ENCODE measurements at places on chromosomes 11 and 22.

GRCh38 chr11:116062129-116062489 is 557.9 kb upstream of the CADM1 start:
- DNase-seq = no peak

DNA sequence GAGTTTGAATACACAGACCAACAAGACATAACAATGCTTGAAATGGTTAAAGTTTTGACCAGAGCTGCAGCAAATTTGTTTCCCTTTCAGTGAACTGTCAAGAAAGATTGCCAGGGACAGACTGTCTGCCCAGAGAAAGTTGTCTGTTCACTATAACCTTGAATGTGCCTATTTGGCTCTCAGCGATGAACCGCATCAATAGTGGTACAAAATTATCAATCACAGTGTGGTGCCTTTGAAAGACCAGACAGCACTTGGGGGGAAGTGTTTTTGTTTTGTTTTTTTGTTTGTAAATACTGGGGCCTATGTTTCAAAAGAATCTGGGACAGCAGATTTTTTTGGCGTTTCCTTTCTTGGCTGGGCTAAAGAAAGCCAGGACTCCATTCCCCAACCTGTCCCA is 123.1 kb downstream of the CD44 start:
- no peak for DNase-seq

GRCh38 chr11:129312730-129313503 is 62.7 kb upstream of the BARX2 start:
- no peak for DNase-seq

- no peak for DNase-seq
These were observed 34.9 kb downstream of the PRDM11 start for GRCh38 chr11:45181193-45181888.

DNA sequence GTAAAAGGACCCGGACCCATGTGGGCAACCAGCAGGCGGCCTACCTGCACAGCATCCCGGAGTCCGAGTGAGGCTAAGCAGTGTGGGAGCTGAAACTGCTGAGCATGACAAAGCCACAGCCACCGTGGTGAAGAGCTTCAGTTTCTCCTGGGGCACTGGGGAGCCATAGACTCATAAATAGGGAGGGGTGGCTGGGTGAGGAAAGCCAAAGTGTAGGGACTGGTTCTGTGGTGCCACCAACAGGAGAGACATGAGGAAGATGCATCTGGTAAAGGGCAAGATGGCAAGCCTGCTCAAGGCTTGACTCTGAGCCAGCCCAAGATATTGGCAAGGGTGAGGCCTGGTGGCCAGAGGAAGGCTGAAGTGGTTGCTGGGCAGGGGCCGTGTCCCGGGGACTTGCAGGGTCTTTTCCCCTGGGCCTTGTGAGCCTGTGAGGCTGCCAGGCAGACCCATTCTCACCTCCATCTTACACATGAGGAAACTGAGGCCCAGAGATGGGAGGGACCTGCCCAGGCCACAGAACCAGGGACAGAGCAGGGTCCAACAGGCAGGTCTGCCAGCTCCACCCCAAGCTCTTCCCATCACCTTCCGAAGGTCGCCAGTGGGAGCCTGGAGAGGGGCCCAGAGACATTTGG is 30.4 kb downstream of the CYTH4 start:
- peak; percentile 34 for DNase-seq

DNA sequence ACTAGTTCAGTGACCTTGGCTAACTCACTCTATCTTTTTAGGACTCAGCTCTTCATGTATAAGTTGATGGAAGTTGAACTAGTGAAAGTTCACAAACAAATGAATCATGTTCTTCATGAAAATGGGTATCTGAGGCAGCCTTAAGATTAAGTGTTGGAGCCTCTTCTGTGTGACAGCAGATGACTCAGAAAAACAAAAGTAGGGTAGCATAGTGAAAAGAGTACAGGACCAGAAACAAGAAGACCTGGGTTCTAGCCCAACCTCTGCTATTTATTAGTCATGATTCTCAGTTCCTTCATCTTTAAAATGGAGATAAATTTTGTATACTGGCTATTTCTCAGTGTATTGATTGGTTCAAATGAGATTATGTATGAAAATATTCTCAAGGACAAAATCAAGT is 60.2 kb downstream of the USP35 start:
- DNase-seq = peak; percentile 18

DNA sequence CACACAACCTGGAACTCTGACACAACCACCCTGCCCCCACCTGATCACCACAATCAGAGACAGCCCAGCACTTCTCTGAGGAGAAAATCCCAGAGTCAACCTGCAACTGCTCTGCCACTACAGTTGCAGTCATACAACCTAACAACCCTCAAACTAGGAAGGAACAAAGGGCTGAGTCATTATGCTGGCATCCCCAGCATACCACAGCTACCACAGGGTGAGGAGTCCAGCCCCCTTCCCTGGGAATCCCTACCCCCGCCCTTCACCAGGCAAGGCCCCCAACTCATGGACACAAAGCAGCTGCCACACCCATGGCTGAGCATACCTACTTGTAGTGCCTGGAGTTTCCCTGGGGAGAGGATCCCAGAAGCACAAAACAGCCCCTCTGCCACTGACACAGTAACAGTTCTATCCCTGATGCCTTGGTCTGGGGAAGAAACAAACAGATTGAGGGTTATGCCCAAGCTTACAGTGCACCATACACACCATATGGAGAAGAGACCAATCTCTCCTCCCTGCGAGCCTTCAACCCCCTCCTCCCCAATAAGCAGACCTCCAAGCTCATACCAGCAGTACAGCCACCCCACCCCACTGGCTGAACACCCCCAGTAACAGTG is 68.5 kb upstream of the C11orf58 start:
- DNase-seq = no peak

DNA sequence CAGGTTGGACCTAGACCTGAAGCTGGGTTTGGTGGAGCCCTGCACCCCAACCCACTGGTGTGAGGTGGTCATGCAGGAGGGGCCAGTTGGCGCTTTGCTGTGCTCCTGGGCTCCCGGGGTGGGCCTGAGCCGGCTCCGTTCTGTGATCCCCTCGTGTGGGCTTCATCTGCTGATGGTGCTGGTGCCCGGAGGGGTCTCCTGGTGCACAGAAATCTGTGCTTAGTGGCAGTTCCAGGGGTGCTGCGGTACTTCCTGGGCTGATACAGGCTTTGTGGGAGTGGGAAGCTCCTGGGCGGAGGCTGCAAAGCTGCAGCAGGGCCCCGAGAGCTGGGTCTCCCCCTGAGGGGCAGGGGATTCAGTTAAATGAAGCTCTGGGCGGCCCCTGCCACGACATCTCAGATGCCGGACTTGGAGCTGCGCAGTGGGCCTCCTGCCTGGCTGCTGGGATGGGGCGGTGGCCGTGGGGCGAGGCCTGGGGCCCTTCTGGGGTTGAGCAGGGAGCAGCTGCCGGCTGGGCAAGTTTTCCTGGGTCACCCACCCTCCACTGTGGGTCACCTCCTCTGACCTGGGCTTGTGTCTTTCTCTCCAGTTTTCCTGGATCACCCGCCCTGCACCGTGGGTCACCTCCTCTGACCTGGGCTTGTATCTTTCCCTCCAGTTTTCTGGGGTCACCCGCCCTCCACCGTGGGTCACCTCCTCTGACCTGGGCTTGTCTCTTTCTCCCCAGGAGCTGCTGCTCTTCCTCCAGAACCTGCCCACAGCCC is 410.5 kb downstream of the TBC1D22A start:
- no peak for DNase-seq

GRCh38 chr11:82873919-82874333 is 26.3 kb downstream of the PRCP start:
- peak; percentile 11 for DNase-seq

GRCh38 chr11:117671370-117671769 is 125.6 kb downstream of the DSCAML1 start:
- no peak for DNase-seq

DNA sequence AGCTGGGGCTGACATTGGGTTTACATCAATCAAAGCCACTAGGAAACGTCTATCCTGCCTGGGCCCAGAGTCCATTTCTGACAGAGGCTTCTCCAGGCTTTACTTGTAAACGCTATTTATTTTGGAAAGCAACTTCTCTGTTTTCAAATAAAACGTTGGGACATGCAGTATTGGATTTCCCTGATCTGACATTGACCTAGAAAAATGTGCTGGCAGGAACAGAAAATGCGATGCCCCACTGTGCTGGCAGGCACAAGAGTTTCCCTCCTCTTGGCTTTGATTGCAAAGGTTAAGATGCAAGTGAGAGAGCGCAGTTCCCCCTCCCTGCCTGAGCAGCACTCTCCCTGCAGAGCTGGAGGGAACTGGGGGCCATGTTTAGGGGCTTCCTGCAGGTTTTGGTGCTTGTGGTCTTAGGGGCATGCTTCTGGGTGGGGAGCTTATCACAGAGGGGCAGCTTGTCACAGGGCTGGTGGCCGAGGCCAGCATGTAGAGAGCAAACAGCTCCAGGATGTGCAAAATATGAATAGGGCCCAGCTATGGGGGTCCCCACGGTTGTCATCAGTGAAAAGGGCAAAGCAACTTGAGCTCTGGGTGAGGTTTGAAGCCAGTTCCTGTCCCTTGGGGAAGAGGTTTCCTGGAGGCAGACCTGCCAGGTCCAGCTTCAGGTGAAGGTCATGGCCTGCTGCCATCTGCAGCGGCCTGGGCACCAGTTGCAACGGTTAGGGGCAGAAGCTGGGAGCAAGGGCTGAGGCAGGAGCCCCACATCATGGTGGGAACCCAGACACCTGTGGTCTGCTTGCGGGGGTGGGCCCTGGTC is 42.3 kb upstream of the DKK3 start:
- no peak for DNase-seq

DNA sequence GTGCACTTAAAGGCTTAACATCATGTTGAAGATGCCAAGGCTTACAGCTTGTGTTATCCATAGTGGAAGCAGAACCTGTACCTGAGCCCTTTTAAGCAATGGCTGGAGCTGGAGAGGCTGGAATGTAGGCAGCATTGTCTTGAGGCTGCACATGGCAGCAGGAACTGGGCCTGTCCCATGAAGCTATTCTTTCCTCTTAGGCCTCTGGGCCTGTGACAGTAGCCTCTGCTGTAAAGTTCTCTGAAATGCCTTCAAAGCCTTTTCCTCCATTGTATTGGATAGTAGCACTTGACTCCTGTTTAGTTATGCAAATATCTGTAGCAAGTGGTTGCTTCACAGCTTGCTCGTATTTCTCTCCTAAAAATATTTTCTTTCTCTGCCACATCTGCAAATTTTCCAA is 127.4 kb upstream of the ANO5 start:
- no peak for DNase-seq

DNA sequence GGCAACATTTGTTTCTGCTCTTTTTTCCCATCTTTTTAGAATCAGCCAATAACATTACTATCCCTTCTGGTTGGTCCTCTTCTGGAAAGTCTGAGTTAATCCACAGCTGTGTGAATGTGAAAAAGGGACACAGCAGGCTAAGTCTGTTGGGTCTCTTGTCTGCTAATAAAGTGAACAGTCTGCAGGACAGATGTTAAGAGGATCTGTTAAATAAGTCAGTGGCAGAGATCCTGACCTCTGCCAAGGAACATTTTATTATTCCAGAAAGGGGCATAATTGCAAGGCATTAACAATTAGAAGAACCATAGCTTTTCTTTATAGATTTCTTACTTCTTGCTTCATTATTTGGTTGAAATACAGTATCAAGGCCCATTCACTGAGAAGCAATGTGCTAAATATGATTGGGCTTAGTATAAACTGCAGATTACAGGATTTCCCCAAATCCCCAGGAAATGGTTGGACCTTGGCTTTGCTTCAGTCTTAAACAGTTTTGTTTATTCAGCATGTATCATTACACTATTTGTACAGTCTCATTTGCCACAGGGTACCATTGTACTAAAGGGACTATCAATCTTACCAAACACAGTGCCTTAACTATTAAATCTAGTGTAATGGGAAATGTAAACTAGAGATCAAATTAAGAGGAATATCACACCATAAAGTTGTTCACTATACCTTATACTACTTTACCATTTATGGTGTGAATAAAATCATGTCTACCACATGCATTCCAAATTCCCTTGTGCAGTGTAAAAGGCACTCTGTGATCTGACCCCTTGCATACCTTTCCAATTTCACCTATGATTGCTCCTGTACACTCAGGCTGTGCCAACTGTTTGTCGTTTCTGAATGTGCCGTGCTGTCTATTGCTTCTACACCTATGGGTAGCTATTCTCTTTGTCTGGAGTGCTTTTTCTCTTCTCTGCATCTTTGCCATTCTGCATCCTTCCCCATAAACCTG is 274.0 kb downstream of the SOX6 start:
- no peak for DNase-seq

GRCh38 chr22:40720538-40721256 is 41.4 kb downstream of the MCHR1 start:
- no peak for DNase-seq

GRCh38 chr22:38230108-38230825 is 28.5 kb downstream of the MAFF start:
- DNase-seq = peak; percentile 38

GRCh38 chr11:108752297-108752751 is 87.5 kb downstream of the DDX10 start:
- DNase-seq = peak; percentile 40

- DNase-seq = peak; percentile 13
These were observed 15.9 kb downstream of the RTN4RL2 start for GRCh38 chr11:57476047-57476756.

- DNase-seq = no peak
These were observed 3.9 kb downstream of the CDC45 start for GRCh38 chr22:19483481-19484244.

GRCh38 chr11:33045551-33046255 is 6.3 kb downstream of the TCP11L1 start:
- no peak for DNase-seq

DNA sequence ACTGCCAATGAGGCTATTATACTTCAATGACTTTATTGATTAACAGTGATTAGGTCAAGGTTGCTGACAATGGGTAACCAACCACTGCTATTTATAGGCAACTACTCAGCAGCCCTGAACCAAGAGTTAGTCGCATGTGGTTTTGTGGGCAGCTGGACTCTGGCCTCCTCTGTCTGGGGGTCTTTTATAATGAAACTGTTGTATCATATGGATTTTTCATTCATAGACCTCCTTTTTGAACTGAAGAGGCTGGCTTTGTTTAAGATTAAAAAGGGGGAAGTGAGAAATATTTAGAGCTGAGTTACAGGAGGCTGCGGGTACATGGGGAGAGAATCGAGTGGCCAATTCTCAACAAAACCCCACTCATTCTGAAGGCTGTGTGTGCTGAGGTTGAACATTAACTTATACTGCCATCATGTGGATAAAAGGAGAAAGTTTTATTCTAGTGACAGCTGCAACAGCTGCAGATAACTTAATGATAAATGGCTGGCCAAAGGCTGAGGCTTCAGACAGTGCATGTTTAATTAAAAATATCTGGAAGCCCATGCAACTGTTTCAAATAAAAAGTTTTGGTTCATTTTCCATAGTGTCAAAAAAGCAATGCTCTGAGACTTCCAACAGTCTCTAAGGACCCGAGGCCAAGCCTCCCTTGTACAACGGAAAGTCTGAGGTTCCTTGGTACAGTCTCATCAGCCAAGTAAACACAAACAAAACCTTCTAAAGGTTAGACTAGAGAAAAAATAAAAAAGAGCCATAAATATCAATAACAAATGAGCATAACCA is 682.6 kb downstream of the KCNA4 start:
- DNase-seq = peak; percentile 6

DNA sequence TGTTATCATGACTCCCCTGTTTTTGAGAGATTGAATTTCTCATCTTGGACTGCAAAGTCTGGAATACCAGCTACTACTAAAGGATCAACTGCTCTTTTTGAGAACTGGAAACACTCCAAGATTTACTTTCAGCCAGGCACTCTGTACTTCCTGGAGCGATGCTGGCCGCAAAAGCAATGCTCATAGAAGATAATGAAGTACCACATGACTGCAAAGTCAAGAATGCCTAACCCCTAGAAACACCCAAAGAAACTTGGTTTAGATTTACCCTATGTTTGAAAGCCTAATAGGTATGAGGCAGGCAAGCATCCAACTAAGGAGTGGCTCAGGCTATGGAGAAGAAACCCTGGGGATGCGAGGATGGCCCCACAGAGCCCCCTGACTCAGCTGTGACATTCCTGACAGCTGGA is 47.7 kb upstream of the ARHGAP20 start:
- no peak for DNase-seq

Data from activated CD4-positive, alpha-beta T cell treated with anti-CD3 and anti-CD28 coated beads, Interleukin-10, Interleukin-2, amounts not matched to agents 100 ng/mL and 50 ng/mL, durations not matched to agents 16 hours and 8 hours (primary cell).